Tongue (tissue), 3 donors: ENCODE measurements at places on chromosomes 1 and 21.

DNA sequence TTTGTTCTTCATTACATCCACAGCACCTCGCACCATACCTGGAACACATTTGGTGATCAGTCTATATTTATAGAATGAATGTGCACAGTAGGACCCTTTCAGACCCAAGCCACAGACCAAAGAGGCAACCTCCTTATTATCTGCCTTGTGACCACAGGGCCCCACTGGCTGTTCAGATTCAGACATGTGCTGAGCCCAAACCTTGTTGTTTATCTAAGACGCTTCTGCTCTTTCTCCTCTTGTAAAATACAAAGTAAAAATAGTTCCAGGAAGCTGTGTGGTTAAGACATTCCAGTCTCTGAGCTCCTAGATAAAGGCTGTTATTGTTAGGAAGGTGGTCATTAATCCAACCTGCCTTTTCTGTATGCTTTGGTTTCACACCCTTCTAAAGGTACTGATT, 3.6 kb upstream of the SCMH1 start:
- DNase-seq: no peak

DNA sequence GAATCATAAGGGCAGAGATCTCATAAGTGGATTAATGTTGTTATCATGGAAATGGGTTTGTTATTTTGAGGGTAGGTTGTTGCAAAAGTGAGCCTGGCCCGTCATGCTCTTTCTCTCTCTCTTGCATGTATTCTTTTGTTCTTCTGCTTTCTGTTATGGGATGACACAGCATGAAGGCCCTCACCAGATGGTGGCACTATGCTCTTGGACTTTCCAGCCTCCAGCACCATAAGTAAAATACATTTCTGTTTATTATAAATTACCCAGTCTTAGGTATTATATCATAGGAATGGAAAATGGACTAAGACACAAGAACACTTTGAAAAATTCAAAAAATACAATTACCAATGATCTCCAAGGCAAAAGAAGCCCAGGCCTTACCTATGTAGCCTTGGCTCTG, 676.1 kb downstream of the PTPRU start:
- peak; percentile 23 for DNase-seq

DNA sequence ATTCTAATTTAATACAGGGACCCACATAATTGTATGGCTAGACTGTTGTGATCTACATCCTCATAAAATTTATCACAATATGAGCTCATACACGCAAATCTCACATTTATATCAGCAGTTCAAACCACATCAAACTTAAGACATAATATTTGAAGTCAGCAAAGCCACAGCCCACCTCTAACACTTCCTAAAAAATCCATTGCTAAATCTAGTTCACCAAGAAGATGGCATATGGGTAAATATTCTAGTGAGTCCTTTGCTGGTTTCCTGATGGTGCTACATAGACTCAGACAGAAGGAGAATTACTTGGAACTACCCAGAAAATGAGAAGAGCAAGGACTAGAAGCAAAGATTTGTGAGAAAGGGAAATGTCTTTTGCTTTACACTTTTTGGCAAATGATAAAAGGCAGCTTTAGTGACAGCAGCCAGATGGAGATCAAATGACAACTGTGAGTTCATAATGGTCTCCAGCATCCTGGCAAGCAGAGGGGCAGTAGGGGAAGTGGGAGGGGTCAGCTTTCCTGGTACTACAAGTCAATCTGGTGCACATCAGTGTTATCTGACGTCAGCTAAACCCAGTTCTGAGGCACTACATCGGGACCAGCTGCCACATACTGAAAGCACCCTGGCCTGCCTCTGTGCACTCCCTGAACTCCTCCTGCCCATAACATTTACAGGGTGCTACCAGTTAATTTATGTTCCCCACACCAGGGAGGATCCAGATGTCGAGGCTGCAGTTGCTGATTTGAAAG, 10.6 kb upstream of the GADD45A start:
- DNase-seq: peak; percentile 91

DNA sequence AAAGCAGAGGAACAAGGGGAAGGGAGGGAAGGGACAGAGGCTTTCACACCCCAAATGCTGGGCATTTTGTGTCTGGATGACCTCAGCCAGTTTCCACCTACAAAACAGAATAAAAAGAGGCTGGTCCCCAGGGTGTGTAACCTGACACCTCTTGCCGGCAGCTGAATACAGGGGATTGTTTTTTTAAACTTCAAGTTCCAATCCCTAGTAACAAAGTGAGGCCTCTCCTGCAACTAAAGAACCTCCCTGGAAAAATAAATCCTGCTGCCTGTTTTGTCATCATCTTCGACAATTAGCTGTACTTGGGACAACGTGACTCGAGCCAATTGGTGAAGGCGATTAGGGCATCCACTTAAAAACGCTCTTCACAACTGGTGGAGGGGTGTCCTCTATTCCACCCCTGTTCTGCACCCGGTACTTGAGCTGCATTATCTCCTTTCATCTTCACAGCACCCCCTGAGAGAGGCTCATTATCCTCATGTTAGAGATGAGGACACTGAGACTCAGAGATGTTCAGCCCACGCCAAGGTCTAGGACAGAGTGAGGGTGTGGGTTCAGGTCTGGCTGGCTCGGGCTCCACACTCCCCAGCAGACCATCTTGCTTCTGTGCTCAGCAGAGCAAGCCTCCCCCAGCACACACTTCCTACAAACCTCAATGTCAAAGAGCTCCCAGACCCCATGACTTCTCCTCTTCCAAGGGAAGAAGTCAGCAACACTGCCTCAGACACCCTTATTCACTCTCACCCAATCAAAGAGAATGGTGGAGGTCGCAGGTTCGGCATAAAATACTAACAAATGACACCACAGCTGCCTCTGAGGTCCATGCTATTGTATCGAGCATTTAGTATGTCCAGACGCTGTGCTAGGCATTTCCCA, 15.2 kb downstream of the ITPKB start:
- DNase-seq: peak; percentile 83
